ENCODE measurements at places on chromosomes 7 and 10.

DNA sequence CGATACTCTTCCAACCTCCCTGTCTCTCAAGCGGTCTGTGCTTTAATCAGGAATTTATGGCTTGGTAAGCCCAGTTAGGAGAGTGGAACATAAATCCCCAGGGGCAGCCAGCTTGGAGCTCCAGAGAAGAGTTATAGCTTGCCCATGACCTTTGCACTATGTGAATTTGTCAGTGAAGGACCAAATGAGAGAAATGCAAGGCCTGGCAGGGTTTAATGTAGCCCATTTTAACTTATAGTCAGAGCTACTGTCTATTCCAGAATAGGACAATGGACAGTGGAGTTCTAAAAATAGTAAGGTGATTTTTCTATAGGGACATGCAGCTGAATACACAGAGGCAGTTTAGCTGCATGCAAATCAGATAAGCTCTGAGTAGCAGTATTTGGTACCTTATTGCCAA, 142.6 kb upstream of the CAV2 start:
- no peak for DNase-seq

DNA sequence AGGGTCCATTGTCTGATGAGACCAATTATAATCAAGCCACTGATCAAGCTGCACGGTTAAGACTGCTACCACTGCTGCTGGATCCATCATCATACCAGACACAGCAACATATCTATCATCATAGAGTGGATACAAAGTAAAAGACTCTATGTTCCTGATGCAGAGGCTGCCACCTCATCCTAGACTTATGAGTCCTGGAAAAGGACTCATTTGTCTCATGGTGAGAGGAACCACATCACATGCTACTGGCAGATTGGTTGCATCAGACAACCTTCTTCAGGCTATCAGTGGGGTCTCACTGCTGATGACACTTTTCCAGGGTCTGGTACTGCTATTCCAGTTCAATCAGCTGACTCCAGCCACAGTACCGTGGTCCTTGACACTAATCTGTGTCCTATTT, 79.0 kb downstream of the ABI1 start:
- no peak for DNase-seq

GRCh38 chr10:26741368-26741767, 43.9 kb downstream of the PDSS1 start:
- DNase-seq: no peak

GRCh38 chr7:121837462-121837861, 35.5 kb upstream of the PTPRZ1 start:
- no peak for DNase-seq

- DNase-seq: no peak
Observed at GRCh38 chr10:100744987-100745881, at the start of gene PAX2. PAX2 (plus strand) TSS chr10:100745582; CDS start chr10:100746261, 679 bp downstream.
